ENCODE measurements at places on chromosomes 13 and 19.

- no peak for DNase-seq
Measured at GRCh38 chr13:103625194-103625593, 559.0 kb upstream of the SLC10A2 start.

DNA sequence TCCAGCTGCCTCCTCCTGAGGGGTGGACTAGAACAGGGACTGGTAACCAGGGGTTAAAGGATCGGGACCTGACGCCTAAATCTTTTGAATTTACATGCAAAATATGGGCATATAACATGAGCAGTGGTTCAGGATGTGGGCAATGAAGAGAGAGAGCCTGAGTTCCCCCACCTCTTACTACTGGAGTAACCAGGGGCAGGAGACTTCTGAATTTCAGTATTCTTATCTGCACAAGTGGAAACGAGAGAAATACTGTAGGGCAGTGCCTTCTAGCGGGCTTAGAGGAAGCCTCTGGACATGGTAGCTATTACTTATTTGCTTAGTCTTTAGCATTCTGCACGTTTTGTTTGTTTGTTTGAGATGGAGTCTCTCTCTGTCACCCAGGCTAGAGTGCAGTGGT lies 26.3 kb downstream of the BCAT2 start:
- DNase-seq: no peak

DNA sequence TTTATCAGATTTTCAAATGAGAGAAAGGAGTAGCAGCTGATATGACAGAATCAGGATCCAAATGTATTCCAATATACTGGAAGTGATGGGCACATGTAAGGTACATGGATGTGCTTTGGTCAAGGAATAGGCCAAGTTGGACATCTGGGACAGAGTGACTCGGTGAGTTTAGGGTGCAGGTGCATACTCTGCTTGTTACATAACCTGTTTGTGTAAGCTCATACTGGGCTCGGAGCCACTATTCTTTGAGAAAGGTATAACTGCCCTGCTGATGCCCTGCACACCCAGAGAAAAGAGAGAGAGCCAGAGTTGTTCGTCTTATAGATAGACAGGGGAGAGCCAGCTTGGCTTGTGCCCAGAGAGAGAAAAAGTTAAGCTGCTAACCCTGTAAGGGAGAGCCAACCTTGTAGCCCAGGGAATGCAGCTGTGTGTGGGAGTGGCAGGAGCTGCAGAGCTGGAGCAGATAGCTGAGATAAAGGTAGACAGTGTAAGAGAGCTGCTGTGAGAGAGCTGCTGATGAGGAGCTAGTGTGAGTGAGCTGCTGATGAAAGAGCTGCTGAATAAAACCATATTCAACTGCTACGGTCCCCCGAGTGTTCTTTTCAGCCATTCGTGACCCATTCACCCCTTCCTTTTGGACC lies 40.7 kb upstream of the N4BP2L1 start:
- no peak for DNase-seq

- DNase-seq: peak; percentile 41
Measured at GRCh38 chr19:37905946-37906868, at the start of gene WDR87. Gene WDR87, minus strand, starts transcription at chr19:37906594. Its CDS starts 8,355 bp downstream, at chr19:37898239.

- no peak for DNase-seq
Measured at GRCh38 chr13:46667687-46668281, 114.8 kb downstream of the LRCH1 start.

DNA sequence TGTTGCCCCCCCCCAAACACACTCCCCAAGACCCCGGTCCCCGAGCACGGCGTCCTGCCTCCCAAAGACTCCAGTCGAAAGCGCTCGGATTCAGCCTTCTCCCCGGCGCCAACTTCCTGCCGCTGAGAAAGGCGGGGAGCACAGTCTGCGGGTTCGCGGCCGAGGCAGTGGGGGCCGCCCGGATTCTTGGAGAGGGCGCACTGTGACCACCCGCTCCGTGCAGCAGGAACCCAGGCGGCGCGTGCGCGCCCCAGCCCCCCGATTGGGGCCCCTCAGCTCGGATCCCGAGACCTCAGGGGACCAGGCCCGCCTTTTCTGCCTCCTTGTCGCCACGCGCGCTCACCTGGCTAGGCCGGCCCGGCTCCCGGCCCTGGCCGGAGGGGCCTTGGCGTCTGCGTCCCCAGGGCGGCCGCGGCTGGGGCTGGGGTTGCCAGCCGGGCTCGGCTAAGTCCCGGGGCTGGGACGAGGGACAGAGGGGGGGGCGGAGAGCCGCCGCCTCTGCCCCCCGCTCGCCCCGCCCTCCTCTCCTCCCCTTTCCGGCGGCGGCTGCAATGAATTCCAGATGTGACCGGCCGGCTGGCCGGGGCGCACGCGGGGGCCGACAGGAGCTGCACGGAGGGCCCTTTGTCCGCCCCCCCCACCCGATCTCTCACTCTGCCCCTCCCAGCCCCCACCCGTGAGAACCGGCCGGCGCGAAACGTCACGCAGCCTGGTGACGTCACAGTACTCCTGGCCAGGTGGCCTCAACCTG lies at the start of gene S1PR2:
Gene S1PR2, minus strand, starts transcription at position 471 of the 751 bp plus-strand sequence. CDS start 6,426 bp downstream, outside the sequence.
- DNase-seq: peak; percentile 86

DNA sequence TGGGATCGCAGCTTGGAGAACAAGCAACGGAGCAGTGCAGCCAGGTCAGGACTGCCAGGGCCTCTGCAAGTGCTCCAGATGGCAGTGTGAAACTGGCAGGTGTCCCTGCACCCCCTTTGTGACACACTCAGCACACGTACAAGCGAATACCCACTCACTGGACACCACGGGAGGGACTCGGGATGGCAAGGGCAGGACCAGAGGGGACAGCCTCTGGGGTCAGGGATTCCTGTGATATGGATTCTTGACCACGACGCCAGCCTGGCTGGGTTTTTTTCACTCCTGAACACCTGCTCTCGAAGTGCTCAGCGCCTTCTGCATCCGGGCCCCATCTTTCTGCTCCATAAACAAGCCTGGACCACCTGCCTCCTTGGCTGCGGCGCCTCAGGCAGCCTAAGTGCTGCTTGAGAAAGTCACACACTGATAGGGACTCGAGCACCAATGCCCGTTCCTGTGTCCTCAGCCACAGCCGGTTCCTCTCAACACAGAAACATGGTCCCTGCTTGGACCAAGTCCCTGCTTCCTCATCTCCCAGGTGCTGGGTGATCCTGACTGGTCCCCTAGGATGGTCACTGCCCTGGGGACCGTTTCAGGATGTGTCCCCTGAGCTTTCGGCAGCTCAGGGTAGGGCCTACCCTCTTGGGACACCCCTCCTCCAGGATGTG lies 22.0 kb downstream of the ELAVL1 start:
- no peak for DNase-seq

All from GM12891 (cell line).